RWPE2 (cell line): ENCODE measurements at places on chromosomes 1 and 21.

- DNase-seq: no peak
Measured at GRCh38 chr1:97563926-97564325, 356.9 kb downstream of the DPYD start.

DNA sequence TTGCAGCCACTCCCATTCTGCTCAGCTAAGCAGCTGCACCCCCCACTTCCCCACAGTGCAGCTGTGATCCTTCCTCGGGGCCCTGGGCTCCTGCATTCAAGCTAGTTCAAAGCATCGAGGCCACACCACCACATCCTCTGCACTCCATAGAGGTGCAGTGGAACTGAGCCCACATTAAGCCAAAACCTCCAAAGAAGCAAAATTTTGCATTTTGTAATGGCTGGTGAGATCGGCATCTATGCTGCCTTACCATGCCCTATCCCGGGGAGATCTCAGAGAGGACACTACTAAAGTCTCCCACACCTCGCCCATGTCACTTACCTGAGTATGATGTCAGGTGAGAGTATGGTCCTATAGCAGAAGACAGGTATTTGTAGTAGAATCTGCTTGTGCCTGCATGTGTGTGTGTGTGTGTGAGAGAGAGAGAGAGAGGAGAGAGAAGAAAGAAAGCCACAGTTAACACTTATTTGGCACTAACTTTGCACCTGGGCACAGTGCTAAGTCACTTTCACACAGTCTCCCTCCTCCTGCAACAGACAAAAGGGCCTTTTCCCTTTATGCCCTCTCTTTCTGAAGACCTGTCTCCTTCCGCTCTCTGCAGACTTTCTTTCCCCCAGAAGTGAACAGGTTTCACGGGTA lies 89.8 kb downstream of the KIF14 start:
- no peak for DNase-seq

- no peak for DNase-seq
Measured at GRCh38 chr1:240499012-240499411, 112.9 kb downstream of the GREM2 start.

GRCh38 chr1:52439976-52440375 lies 35.6 kb downstream of the PRPF38A start:
- no peak for DNase-seq

GRCh38 chr1:178126741-178127185 lies 32.9 kb downstream of the RASAL2 start:
- peak; percentile 52 for DNase-seq

DNA sequence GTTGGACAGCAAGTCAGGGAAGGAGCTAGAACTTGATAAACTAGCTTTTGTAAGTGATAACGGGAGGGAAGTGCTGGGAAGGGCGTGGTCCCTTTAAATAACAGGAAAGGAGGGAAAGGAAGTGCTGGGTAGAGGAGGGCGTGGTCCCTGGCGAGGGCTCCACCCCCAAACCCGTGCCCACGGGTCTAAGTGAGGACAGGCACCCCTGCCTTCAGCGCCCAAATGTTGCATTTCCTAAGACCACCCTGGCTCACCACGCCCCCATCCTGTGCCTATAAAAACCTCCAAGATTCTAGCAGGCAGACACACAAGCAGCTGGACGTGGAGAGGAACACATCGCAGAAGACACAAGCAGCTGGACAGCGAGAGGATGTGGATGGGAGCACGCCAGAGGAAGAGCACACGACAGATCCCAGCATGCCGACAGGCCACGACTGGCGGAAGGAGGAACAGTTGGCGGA lies 58.5 kb downstream of the PALMD start:
- no peak for DNase-seq

DNA sequence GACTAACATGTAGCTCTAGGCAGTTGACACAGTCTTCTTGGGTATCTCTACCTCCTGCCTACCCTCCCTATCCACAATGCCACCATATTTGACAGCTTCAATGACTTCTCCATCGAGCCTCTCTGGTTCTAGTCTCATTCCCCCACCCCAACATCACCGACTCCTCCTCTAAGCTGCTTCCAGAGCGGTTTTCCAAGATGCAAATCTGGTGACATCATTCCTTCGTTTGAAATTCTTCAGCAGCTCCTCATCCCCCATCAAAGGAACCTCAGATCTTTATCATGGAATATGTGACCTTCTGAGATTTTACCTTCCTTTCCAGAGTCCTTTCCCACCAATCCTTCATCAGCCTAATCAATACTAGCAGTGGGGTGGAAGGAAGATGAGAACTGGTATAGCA lies 352.4 kb upstream of the RUNX1 start:
- no peak for DNase-seq

GRCh38 chr1:243849421-243850201 lies 432 bp downstream of the AKT3 start:
- DNase-seq: no peak

DNA sequence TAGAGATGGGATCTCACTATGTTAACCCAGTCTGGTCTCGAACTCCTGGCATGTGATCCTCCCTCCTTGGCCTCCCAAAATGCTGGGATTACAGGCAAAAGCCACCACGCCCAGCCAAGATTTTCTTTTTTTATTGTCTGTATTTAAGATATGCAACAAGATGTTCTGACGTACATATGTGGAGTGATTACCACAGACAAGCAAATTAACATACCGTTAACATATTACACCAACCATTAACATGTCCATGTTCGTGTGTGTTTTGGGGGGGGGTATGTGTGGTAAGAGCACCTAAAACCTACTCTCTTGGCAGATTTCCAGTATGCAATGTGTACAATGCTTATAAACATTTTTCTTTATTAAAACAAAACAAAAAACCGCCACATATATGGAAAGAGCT lies 10.6 kb upstream of the KCNE2 start:
- no peak for DNase-seq

DNA sequence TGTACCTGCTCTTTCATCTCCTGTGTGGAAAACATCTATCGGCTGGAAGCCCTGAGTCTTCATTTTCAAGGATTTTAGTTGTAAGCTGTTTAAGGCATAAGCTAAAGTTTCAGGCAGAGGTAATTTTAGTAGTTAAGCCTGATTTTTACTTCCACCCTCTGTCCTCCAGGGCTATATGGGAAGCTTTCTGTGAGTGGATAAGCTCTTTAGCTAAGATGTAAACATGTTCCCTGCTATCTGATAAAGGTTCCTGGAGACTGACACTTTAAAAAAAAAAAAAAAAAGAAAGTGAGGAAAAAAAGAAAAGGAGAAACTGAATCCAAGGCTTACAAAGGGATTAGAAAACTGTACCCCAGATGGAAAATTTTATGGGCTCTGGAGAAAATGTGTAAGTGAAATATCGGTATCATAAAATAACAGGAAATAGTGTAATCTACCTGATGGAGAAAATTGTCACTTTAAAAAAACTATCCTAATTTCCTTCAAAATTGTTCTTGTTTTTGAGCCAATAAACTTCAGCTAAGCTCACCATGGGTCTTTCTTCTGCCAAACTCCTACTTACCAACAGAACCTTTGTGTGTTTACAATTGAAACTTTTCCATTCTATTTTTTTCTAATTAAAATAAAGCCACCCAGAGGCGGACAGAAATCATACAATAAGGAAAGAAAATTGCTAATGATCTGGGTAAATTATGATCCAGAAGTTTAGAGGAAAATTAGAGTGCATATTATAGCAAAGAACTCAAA lies 180.5 kb downstream of the TGFB2 start:
- no peak for DNase-seq

DNA sequence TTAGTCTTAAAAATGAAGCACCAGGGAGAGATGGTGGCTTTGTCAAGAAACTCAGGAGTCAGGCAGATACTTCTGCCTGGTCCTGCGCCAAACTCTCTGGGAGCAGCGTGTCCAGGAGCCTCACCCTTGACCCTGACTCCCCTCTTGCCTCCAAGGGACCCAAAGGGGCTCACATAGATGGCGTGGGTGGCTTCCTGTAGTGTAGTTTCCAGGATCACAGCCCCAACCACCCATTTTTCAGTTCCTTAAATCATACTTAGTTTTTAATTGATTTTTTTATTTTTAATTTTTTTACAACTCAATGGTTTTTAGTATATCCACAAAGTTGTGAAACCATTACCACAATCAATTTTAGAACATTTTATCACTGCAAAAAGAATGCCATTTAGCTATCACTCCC lies 107.7 kb upstream of the IGSF21 start:
- DNase-seq: no peak
